ENCODE measurements at places on chromosomes 16 and 17. TPM values are rescaled to one million over a fixed set of nuclear protein-coding genes. Genes with fewer than 3 reads are reported as not detected.
A peak's percentile ranks its signal among the peaks of the same experiment; 100 is the strongest.

- DNase-seq: no peak
Measured at GRCh38 chr17:76390003-76390421, 5.6 kb downstream of the SPHK1 start.

DNA sequence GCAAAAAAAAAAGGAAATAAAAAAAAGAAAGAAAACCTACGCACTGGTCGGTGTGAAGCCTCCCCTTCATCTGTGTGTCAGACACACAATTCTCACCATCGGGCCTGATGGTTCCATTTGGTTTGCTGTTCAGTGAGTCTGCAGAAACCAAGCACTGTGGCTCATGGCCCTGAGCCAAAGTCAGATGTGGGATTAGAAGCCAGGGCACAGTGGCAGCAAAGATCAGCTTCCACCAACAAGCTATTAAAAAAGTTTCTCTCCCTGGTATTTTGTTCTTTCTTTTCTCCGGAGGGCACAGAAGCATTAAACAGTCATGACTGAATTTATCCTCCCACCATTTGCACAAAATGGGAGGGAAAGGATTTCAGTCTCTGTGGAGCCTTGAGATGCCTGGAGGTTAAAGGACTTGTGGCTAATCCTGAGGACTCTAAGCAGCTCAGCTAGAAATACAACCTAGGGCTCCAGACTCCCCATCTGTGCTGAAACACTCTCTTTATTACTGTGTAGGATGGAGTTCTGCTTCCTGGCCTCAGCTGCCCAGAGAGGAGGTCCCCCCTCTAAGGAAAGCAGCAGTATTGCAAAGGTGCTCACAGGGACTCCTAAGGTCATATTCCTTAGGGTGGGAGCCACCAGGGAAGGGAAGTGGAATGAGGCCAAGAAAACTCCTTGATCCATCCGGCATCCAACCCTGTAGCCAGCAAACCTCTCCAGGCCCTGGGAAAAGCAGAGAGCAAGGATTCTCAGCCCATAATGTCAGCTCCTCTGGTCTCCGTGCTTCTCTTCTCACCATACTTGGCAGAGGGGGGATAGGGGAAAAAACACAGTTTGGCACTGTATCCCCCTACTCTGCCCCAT lies 28.2 kb downstream of the SLC39A11 start:
- no peak for DNase-seq

GRCh38 chr17:61157246-61157886 lies 242.3 kb upstream of the TBX2 start:
- DNase-seq: no peak

GRCh38 chr16:80993307-80993706 lies 13.4 kb downstream of the CMC2 start:
- DNase-seq: no peak

DNA sequence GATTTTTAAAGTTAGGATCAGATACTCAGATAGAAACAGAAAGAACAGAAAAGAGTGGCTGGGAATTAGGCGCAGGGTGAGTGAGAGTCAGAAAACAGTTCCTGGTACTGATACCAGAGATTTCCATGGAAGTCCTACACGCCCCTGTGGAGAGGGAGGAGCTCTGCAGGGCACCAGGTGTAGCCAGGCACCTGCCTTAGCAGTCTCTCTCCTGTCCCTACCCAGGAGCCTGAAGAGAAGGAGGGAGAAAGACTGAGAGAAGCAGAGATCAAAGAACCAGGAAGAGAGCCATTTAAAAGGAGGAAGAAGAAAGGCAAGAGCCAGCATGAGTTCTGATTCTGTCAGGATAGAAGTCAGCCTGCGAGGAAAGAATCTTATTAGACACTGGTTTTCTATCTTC lies 65.0 kb downstream of the CBLN1 start:
- no peak for DNase-seq

DNA sequence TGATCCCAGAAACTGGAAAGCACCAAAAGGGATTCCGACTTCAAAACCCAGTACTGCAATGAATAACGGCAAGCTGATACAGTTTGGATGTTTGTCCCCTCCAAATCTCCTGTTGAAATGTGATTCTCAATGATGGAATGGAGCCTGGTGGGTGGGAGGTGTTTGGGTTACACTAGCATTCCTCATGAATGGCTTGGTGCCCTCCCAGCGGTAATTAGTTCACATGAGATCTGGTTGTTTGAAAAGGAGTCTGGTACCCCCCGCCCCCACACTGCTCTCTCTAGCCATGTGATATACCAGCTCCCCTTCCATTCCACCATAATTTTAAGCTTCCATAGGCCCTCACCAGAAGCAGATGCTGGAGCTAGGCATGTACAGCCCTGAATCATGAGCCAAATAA lies 40.1 kb downstream of the RANBP10 start:
- DNase-seq: no peak

GRCh38 chr16:67571981-67572431 lies 9.7 kb downstream of the CTCF start:
- no peak for DNase-seq

DNA sequence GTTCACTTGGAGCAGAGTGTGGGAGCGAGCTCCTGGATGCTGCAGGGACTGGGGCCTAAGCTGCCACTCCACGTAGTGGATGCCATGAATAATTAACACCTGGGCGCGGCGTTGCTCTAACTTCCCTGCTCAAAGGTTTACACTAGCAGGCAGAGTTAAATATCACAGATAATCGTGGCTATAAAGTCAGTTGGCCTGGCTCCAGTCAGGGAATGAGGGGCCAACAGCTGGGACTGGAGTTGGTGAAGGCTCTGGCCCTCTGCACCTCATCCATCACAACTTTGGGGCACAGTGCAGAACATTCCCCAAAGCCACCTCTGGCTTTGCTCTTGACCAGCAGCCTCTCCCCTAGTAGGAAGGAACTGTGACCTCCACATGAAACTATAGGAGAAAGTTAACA lies 10.9 kb downstream of the HOXB4 start:
- no peak for DNase-seq

DNA sequence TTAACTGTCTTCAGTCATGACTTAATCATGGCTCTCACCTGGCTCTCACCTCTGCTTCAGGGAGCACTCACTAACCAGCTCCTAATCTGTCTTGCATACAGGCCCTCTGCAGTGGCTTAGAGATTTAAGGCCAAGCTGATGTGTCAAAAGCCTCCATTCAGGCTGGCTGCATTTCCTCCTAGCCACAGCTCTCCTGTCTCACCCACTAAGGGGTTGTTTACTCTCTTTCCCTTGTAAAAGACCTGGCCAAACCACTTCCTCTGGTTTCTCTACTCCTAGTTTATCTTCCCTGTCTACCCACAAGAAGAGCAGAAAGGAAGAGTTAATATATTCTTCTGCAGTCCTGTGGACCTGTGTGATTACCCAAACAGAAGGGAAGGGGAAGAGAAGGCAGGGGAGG lies 9.3 kb upstream of the ASIC2 start:
- no peak for DNase-seq

DNA sequence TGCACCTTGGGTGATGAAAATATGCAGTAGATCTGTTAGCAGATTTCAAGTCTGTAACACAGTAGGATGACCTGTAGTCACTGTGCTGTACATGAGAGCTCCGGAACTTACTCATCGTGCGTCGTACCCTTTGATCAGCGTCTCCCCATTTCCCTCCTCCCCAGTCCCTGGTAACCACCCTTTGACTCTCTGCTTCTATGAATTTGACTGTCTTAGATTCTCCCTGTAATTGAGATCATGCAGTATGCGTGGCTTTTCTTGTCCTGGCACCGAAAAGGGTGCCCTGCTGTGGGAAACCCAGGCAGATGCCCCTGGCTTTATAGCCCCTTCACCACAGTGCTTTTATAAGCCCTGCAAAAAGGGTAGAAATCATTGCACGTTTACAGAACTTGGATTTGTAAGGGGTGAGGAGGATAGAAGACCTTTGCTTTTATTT lies 20.5 kb downstream of the CLEC16A start:
- no peak for DNase-seq

GRCh38 chr17:82372249-82373071 lies 895 bp downstream of the UTS2R start:
- DNase-seq: no peak

DNA sequence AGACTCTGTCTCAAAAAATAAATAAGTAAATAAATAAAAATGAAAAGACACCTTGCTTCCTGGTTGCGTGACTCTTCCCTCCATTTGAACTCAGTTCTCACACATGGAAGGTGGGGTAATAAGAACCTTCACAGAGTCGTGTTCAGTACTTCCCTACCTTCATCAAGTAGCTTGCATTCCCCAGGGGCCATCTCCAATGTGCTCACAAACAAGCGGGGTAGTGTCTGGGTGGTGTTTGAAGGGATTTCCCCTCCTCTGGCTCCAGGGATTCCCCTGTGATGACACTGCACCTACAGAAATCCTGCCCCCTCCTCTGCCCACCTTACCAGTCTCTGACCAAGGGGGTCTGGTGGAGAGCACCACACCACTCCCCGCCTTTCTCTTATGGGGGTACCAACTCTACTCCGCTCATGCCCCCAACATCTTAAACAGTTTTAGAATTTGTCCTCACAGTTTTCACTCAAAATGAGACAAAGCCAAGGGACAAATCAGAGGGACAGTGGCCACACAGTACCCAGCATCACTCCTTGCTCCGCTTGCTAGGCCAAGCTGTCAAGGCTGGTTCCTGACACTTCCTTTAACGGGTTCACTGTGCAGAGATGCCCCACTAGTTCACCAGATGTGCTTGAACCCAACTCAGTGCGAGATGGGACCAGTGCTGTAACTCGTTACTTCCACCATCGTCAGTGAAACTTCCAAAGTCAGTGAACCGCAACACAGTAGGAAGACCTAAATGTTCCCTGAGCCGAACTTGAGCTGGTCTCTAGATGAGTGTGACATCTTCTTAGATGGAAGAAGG lies 69.1 kb downstream of the COPRS start:
- no peak for DNase-seq

- no peak for DNase-seq
Measured at GRCh38 chr17:40582328-40582901, 17.1 kb upstream of the CCR7 start.

GRCh38 chr17:56217921-56218320 lies 64.6 kb downstream of the ANKFN1 start:
- no peak for DNase-seq

DNA sequence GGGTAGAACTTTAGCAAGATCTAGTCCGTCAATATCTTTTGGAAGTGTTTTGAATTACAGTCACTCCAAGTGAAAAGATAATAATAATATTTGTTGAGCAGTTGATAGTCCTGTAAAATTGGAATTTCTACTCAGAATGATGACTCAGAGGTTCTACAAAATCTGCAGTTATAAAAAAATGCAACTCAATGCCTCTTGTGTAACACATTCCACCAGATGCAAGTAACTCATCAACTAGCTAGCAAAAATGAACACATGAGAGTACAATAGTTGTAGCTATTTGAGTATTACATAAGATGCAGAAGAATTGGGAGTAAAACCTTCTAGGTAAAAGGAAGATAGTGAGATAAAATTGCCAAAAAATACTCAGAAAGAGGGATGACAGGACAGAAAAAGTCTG lies 177.2 kb downstream of the CDH8 start:
- DNase-seq: no peak

DNA sequence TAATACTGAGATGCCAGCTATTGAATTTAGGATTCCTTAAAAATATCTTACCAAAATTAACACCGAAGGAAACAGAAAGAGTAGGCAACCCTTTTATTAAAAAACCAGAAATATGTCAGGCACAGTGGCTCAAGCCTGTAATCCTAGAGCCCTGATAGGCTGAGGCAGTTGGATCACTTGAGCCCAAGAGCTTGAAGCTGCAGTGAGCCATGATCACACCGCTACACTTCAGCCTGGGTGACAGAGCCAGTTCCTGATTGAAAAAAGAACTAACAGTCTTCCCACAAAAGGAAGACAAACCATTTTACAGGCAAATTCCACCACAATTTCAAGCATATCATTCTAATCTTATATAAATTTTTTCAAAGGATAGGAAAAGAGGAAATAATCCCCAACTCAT lies 15.6 kb downstream of the SLFN12 start:
- no peak for DNase-seq

GRCh38 chr17:68356949-68357455 lies 65.7 kb downstream of the ARSG start:
- no peak for DNase-seq

DNA sequence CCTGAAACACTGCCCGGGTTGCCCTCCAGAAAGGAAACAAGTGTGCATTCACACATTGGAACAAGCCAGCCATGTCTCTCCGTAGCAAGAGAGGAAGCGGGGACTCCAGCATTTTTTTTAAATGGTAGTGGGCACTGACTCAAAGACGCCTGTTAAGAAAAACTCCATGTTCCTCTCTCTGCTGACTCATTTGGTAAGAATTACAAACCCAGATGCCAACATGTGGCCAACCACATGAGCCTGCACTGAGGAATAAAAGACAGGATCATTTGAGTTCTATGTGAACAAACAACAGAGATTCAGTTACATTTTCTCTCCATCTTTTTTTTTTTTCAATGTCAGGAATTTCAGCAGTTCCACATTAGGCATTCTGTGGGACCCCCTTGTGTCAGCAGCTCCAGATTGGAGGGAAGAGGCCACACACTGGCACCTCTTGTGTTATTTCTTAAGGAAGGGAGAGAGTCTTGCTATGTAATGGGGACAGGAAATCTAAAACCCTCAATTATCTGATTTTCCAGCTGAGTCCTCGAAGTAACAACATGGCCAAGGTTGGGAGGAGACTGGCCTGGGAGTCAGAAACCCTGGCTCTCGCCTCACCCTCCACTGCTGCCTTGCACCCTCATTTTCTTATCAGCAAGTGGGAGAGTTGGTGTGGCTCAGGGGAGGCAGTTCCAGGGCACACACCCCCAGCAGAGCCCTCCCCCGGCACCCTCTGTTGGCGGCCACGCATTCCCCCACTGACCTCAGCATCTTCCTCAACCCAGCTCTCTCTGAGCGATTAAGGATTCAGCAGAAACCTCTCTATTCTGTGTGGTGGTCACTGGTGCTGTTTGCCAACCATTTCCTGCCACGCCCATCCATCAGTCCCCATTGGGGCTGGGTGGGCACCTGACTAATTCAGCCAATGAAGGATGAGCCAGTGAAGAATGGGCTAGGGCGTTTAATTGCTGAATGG lies 173.0 kb downstream of the FOXL1 start:
- DNase-seq: peak; percentile 50

GRCh38 chr16:57084257-57084770 lies 8.1 kb upstream of the CPNE2 start:
- peak; percentile 17 for DNase-seq

Gene C16orf46
- 0.54 TPM for total RNA-seq

Gene CACNG5
- total RNA-seq: not detected

Gene SLFN14
- not detected for total RNA-seq

Gene TBX2
- total RNA-seq: 49.5 TPM

Gene LSM12
- total RNA-seq: 30.8 TPM

Gene PIK3R5
- 30.7 TPM for total RNA-seq

Gene KDM6B
- total RNA-seq: 35.8 TPM

Gene NT5C
- total RNA-seq: 57.9 TPM

Gene KRTAP1-1
- total RNA-seq: not detected

Gene MPP2
- 10.7 TPM for total RNA-seq

Data from thoracic aorta (tissue), 2 donors.